Occipital lobe (tissue), 3 donors: ENCODE measurements at places on chromosomes 2 and 18. TPM values are rescaled to one million over a fixed set of nuclear protein-coding genes. Genes with fewer than 3 reads are reported as not detected.

Gene TANC1
- 8.9 TPM for total RNA-seq

Gene CHRNG
- 0.16 TPM for total RNA-seq

Gene LIPG
- total RNA-seq = 18.2 TPM

Gene PJVK
- 5.0 TPM for total RNA-seq

DNA sequence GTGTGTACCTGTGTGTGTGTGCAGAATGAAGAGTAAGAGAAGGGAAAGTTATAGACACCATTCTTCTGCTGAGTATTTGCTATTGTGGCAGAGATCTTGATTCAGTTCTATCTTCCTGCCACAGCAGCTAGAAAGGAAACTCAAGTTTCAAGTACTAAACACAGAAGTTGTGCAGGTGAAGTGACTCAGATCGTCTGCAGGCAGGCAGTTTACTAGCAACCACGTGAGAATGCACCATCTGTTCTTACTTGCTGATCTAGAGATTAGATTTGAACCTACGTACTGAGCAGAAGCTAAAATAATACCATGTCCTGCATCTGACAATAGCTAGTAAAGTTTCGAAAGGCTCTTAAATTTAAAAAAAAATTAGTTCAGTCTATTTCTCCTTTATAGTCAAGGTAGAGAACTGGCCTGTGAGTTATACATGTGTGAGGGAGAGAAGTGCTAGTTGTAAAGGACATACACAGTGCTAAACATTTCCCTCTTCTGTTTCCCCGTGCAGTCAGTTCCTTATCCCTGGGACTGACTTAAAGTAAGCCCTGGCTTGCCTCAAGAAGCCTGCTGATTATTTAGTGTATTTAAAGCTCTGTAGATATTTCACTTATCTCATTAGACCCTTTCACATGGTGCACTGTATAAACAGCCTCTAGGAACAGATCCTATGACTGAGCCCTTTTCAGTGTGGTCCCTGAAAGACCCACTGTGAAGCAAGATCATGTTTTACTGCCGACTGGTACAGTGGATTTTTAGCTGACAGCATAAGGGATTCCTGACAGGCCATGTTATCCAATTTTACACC, 45.0 kb downstream of the SLC38A11 start:
- no peak for DNase-seq

DNA sequence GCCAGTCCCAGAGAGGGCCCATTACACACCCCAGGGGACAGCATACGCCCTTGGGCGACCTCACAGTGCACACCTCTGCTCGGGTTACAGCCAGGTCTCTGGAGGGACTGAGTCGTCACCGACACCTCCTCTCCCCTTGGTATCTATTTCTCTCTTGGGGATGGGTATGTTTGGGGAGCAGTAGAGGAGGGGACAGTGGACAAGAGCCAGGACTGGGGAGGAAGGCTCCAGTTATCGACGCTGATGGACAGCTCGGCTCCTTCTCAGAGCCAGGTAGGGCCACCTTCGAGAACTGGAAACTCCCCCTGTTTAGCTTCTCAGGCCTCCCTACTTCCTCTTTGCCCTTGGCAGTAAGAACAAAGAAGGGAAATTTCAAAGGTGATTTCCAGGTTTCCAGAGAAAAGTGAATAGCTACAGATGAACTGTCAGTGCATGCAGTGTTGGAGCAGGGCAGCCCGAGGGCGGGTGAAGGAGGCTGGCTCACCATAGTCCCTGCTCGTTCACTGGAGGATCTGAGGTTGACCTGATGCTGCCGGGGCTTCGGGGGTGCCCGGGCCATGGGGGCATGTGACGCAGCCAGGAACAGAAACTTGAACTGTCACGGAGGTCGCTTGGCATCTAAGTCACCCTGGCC, 4.4 kb upstream of the SEMA4C start:
- no peak for DNase-seq

GRCh38 chr2:205675861-205676516, 6.3 kb upstream of the NRP2 start:
- no peak for DNase-seq

GRCh38 chr18:43405097-43405496, 127.8 kb upstream of the SYT4 start:
- no peak for DNase-seq

DNA sequence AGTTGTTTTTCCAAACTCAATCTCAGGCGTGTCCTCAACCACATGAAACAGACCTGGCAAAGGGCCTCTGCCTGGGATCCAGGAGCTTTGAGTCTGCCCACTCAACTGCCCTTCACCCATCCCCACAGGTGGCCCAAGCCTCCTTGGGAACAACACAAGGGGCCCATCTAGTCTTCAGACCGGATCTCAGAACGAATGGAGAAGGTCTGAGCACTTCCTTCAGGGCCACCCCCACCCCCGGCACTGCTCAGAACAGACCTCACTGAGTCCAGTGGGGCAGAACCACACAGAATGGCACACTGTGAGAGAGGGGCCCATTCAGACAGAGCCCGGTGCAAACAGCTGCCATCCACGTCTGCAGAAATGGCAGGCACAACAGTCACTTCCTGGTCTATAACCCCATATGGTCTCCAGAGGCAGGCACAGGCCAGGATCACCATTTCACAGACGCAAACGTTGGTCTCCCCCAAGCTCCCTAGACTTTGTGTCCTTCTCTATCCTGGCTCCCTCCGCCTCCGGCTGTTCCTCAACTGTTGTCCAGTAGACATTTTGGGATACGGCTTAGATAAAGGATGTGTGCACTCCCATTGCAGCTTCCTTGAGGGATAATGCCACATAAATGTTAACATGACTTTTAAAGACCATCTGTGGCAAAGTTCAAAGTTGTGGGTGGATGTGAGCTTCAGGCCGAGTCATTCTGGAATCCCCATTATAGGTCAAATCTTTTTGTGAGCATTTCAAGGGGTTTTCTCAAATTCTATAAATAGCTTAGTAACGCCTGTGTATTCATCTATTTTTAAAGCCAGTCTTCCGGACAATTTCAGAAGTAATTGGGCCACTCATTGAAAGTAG, 149.7 kb downstream of the SMAD7 start:
- DNase-seq = no peak

GRCh38 chr2:96320728-96321622, 4.1 kb upstream of the ITPRIPL1 start:
- DNase-seq = peak; percentile 44

- no peak for DNase-seq
These were observed 1.7 kb downstream of the TRIP12 start for GRCh38 chr2:229920011-229920641.

- no peak for DNase-seq
These were observed 943.5 kb downstream of the TRIB2 start for GRCh38 chr2:13660231-13660630.

- DNase-seq = no peak
These were observed 451.0 kb upstream of the SALL3 start for GRCh38 chr18:78528411-78529258.

- DNase-seq = no peak
These were observed 191.6 kb downstream of the TTC32 start for GRCh38 chr2:19710230-19710629.

- no peak for DNase-seq
These were observed 56.1 kb upstream of the TANK start for GRCh38 chr2:161104054-161104553.

DNA sequence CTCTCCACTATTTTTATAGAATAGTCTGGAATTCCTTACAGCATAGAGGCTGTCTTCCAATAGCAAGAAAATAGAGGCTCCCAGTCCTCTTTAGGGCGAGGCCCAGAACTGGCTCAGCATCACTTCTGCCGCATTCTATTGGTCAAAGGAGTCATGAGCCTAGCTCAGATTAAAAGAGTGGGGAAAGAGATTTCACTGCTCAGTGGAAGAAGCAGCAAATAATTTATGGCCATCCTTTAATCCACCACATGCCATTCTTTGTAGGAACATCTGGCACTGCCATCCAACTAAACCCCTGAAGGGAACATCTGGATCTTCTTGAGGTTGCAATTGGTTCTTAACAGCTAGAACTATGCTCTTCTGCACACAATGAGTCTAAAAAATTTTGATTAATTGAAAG, 43.4 kb upstream of the NEUROD1 start:
- no peak for DNase-seq

GRCh38 chr18:55244546-55244945, 285.3 kb upstream of the CCDC68 start:
- DNase-seq = no peak

GRCh38 chr2:220687231-220687843, 884.8 kb downstream of the EPHA4 start:
- DNase-seq = peak; percentile 25
